GM12891 (cell line): ENCODE measurements at places on chromosomes 4 and X.

DNA sequence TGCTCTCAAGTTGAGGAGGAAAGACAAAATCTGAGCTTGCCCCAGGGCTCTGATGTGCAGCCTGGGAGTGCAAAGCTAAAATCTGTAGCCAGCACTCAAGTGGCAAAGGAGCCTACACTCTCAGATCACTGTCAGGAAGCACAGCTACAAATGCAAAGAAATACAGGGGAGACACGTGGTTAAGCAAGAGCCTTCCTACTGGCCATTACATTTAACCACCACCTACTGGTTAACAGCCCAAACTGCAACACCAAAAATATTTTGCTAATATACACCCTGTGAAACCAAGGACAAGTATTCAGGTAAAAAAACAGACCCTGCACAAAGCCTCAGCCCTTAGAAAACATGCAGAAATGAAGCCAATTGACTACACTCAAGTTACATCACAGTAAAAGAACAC, 170.4 kb upstream of the FGF16 start:
- DNase-seq, result no peak

DNA sequence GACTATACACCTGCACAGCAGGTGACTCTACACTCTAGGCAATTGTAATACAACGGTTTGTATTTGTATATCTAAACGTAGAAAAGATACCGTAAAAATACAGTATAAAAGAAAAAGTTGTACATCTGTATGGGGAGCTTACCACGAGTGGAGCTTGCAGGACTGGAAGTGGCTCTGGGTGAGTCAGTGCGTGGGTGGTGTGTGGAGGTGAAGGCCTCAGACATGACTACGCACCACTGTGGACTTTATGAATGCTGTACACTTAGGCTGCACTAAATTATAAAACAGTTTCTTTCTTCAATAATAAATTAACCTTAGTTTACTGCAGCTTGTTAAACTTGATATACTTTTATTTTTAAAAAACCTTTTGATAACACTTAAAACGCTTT, 85.0 kb upstream of the FAT1 start:
- DNase-seq, result no peak

- DNase-seq, result peak; percentile 56
Measured at GRCh38 chrX:53683556-53684414, 2.7 kb downstream of the HUWE1 start.

DNA sequence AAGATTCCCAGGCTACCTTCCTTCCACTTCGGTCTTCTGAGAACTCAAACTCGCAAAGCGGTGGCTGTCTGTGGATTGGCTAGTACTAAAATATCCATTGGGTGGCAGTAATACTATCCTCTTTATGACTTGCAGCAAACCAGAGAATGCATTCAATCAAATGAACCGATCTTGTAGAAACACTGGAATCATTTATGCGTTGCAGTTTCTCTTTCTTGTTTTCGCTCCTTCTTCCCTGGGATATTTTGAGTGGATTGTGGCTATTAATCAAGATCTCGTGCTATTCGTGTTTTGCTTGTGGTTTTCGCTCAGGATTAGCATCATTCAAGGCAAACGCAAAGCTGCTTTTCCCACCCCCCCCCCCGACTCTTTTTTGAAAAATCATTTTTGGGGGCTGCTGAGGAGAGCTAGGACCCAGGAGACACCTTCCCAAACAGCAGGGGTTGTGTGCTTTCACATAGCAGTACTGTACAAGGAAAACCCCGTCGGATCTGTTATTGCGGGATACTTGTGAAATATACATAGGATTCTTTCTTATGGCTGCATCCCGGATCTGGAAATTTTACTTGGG, at the start of gene IL1RAPL1:
IL1RAPL1 (plus strand) TSS at position 466 of the 571 bp plus-strand sequence.
- no peak for DNase-seq

- no peak for DNase-seq
Measured at GRCh38 chr4:120111745-120112144, 45.1 kb upstream of the MAD2L1 start.

DNA sequence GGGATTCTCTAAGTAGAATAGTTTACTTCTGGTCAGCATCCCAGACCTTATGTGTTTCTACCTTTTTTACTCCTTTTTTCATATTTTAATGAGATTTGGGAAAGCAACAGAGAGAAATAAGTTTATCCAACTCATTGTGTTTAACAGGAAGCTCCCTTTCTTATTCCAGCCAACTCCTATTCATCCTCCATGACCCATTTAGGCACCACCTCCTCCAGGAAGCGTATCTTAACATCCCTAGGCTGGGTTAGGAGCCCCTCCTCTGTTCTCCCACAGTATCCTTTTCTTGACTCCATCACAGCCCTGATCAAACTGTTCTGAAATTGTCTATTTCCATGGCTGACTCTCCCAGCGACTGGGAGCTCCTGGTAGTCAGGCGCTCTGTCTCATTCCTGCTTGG, 18.8 kb upstream of the IQSEC2 start:
- DNase-seq, result no peak

DNA sequence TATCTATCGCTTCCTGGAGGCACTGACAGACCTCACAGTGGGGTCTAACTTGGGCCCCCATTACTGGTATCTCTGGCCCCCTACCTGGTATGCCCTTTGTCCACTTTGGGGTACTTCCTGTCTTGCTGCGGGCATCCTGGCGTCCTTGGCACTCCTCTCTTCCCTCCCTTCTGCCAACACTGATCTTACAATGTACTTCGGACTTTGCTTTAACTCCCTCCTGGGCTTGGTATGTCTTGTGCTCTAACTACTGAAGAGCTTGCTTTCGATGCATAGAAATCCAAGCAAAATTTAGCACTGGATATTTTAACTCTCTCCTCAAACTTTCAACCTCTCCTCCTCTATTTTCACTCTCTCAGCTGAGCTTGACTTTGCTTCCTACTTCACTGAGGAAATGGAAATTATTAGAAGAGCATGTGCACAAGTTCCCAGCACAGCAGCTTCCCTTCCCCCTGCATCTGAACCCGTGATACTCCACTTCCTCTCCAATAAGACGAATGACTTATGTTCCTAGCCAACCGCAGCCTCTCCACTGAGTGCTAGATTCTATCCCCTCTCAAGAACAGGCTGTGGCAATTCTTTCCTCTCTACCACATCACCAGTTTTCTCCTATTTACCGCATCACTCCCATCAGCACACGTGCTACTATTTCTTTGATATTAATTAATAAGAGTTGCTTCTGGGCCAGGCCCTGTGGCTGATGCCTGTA, 52.9 kb downstream of the SUPT20HL2 start:
- DNase-seq, result no peak

DNA sequence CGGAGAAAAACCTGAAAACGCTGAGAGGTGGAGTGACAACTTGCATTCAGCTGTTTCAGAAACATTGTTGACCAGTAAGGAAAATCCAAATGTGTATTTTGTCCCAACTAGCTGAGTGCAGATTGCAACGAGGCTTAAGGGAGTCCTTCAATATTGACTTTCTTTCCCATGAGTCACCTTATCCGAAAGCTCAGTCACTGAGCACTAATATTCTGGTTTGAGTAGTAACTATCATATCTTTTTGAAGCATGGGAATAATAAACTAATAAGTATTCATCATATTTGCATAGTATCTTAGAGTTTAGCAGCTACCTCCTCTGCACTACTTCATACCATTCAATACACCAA, 604.3 kb downstream of the PACRGL start:
- DNase-seq, result no peak

DNA sequence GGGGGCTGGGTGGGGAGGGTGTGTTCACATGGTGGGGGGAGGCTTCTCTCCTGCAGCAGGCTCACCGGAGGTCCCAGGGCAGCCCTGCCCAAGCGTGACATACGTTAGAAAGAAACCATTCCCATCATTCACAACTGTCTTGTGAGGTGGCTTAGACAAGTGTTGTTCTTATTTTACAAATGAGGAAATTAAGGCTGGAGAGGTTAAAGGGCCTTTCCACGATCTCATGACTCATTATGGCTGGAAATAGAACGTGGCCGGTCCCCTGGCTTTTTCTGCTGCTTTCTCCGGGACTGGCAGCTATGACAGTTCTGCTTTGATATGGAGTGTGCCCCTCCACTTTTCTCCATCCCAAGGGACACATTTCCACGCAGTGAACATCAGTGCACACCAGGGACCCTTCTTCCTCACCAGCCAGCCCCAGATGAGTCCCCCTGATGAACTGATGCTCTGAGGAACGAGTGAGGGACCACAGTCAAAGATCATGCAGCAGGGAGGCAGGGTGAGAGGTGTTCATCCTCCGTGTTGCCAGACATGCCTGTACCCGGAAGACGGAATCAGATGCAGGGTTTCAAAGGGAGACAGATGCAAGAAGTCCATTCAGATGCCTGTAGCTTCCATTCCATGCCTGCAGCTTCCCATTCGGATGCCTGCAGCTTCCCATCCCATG, 64.0 kb upstream of the ACSL1 start:
- no peak for DNase-seq

DNA sequence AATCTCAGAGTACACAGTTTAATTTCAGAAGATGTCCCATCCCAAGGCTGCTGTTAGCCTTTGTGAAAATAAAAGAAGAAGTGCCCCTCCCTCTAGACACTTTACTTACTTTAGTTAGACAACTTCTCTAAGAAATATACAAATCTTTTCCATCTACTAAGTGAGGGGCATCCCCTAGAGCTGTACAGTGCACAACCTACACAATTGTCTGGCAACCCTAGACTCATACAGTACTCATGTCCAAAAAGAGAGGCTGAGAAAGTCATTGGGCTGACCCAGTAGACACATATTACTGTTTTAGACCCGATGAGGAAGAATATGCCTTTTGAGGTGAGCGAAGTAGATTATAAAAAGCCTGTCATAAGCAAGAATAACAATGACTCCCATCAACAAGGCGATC, 297.6 kb downstream of the IDS start:
- DNase-seq, result no peak

DNA sequence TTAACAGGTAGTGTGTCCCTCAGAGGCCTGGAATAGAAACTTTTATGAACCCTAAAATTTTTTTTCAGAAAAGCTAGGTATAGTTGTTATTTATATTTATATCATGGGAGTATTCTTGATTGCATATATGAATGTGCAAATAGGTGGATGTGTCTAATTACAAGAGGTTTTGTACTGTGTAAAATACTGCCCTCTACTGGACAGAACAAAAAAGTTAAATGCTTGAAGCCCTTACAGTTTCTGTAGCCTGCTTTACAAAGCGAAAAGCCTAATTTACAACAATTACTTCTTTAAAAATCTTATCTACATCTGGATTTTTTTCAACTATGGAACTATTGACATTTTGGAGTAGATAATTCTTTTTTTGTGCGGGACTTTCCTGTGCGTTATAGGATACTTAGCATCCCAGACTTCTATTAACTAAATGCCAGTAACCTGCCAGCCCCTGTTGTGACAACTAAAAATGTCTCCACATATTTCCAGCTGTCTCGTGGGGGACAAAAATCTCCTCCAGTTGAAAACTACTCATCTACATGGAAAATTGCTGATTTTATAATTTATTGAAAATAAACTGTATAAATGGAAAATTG, 35.1 kb downstream of the ENPEP start:
- no peak for DNase-seq

- DNase-seq, result no peak
Measured at GRCh38 chr4:11232015-11232414, 196.7 kb downstream of the HS3ST1 start.

DNA sequence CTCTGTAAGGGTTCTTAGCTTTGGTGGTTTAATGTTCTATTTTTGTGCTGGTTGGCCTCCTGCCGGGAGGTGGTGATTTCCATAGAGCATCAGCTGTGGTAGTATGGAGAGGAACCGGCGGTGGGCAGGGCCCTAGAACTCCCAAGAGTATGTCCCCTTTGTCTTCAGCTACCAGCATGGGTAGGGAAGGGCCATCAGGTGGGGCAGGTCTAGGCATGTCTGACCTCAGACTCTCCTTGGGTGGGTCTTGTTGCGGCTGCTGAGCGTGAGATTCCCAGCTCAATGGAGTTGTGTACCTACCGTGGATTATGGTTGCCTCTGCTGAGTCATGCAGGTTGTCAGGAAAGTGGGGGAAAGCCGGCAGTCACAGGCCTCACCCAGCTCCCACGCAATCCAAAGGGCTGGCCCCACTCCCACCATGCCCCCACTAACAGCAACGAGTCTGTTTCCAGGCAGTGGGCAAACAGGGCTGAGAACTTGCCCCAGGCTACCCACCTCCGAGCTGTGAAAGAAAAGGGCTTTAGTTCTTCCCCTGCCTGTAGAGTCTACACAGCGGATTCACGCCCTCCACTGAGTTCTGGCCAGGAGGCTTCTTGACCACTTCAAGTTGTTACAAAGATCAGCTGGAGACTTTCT, 235.9 kb downstream of the RPA4 start:
- DNase-seq, result no peak

DNA sequence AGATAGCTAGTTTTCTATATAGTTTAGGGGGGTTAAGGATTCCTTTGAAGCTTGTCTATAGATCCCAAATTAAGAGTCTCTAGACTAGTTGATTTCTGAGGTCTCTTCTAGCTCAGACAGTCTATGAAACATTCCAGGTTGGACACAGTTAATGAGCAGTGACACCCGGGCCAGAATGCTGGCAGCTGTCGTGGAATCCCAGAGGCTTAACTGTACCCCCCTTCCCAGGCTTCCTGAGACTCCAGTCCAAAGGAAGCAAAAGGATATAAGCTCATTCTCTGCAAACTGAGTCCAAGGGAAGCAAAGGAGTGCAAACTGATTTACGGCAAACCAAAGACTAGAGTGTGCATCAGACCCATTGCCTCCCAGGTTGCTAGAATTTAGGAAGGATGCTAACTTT, 62.9 kb downstream of the DCX start:
- DNase-seq, result no peak

DNA sequence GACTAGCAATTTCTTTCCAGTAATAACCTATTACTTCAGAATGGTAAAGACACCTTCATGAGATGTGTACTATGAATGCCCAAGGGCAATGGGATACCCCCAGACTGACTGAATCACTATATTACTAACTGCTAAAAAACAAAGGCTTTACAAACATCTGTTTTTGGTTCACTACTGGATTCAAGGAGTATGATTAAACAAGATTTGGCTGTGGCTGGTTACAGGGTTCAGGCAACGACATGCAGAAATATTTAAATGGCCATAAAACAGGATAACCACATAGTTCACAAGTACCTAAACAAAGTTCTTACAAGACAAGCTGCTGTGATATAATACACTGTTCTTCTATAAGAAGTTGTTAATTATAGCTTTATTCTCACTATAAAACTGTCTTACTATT, 128.2 kb downstream of the FRYL start:
- DNase-seq, result no peak

GRCh38 chrX:46978341-46979291, 66.4 kb downstream of the JADE3 start:
- DNase-seq, result peak; percentile 20

- no peak for DNase-seq
Measured at GRCh38 chrX:40912576-40912975, 172.7 kb upstream of the USP9X start.

- DNase-seq, result no peak
Measured at GRCh38 chr4:52032005-52032404, 6.1 kb downstream of the SGCB start.

DNA sequence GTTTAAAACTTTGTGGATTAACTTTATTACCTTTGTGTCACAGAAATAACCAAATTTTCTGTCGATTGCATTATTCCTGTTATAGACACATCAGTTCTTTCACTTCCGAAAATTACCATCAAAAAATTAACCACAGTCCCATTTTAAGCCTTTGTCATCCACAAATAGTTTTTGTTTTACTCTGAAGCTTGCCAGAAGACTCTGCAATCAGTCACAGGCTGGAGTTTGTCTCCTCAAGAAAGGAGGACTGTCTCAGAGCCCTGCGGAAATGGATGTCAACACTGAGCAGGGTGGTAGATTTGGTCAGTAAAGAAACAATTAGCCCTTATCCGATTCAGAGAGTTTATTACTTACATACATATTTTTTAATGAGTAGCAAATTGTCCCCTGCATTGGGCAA, 20.1 kb upstream of the TCEAL4 start:
- no peak for DNase-seq
